ENCODE measurements at places on chromosomes 4 and X. TPM values are rescaled to one million over a fixed set of nuclear protein-coding genes. Genes with fewer than 3 reads are reported as not detected.

DNA sequence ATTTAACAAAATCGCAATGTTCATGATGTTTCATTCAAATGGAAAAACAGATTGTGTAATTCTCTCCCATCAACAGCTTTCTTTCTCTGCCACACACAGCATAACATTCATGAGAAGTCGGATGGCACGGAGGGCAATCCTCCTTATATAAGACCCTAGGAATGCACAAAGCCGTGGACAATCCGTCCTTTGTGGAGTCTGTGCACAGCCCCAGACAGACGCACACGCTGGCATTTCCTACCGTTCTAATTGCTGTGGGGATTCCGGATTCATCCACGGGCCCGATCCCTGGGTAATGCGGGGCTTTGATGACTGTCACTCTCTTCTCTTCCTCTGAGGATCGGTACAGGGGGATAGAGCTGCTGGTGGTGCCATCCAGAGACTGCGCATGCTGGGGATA, 121.9 kb upstream of the PDLIM3 start:
- no peak overlapping the region for H3K27ac ChIP-seq
- DNase-seq, result no peak
- no peak overlapping the region for H3K4me3 ChIP-seq
- H3K4me1 ChIP-seq, result no peaks in the 10 kb centered on the region
- H3K36me3 ChIP-seq, result no peaks in the 10 kb centered on the region
- peaks cover 7% of the 10 kb centered on the region for H3K27me3 ChIP-seq

Gene GABRQ
- not detected for total RNA-seq

DNA sequence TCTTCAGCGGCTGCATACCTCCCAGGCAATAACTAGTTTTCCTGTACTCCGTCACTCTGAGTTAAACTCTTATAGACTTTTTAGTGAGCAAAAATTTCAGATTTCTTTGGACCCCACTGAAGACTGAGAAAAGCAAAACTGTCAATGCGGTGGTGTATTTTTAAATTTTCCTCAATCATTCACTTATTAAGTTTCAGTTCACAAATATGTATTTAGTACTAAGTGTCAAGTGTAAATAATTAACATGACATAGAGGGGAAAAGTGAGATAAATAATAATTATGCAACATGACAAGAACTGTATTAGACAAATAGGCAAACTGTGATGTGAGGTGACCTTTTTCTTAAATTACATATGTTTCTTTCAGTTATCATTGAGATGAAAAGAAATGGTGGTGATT, 124.4 kb downstream of the NAF1 start:
- DNase-seq, result no peak
- no peaks in the 10 kb centered on the region for H3K27me3 ChIP-seq
- no peak overlapping the region for H3K27ac ChIP-seq
- H3K4me3 ChIP-seq, result no peak overlapping the region
- no peaks in the 10 kb centered on the region for H3K36me3 ChIP-seq
- H3K4me1 ChIP-seq, result no peaks in the 10 kb centered on the region

Gene IL9R
- 65.3 TPM for total RNA-seq

DNA sequence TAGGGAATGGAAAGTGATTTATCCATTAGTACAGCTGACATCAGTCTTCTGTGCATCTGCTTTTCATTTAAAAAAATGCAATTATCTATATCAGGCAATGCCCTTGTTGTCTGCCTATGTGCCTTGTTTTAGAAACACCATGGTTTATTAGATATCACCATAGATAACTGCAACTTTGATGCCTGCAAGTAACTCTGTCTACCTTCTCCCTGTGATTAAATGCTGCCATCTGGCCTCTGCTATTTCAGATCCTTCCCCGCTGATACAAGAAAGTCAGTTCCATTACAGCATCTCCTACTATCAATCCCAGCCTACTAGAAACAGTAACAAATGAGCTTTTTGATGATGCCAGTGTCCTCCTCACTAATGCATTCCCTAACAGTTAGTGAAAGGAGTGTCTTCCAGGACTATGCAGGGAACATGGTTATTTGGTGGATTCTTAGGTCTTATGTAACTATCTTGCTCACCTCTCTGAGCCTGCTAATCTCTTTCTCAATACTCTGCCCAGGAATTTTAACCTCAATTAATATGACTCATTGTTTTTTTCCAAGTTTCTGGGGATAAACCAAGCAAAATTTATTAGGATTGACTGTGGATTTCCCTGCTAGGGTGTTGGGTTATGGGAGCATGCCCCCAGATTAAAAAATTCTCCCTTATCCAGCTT, 444.9 kb downstream of the RAPGEF2 start:
- H3K27ac ChIP-seq, result no peak overlapping the region
- H3K36me3 ChIP-seq, result no peaks in the 10 kb centered on the region
